ENCODE measurements at places on chromosomes 2 and 18. TPM values are rescaled to one million over a fixed set of nuclear protein-coding genes. Genes with fewer than 3 reads are reported as not detected.

Gene NAT8
- total RNA-seq: 3.8 TPM

Gene ABCG8
- total RNA-seq: 4.7 TPM

Gene IL36B
- total RNA-seq: not detected

Gene COPS7B
- 15.9 TPM for total RNA-seq

GRCh38 chr18:37666991-37667390, 101.4 kb upstream of the CELF4 start:
- no peak for DNase-seq

DNA sequence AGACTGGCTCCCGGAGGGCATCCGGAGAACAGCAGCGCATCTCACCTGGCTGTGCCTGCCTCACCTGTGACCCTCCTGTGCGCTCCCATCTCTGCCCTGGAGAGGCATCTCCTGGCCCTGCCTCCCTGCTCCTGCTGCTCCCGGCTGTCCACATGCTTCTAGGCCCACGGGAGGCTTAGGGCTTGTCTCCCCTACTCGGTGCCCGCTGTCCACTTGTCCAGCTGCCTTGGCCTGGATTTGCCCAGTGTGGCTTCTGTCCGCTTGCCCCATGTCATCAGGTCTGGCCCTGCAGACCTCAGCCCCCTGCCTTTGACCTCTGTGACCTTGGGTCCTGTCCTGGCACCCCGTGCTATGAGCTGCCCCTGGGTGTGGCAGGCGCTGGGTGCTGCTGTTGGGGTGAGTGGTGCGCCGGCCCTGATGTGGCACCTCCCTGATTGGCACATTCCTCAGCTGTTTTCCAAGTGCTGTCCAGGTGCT, 4.5 kb downstream of the BOK start:
- no peak for DNase-seq

- DNase-seq: no peak
These were observed 29.2 kb upstream of the OTOF start for GRCh38 chr2:26507088-26507487.

DNA sequence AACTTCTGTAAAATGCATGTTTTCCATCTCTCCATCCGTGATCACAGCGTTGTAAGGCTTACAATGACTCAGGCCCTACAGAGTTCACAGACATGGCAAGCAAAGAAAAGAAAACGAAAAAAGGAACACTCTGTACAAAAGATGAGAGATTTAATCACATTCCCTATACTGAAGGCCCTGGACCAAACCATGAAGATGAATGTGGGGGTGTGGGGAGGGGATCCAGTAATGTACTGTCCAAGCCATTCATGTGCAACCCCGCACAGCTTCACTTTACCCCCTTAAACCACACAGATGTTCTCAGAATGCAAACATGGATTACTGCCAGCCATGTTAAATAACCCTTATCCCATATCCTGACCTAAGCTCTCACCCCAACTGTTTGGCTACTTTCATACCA, 391.1 kb downstream of the NCKAP5 start:
- no peak for DNase-seq

- DNase-seq: no peak
These were observed 862.9 kb upstream of the ACVR2A start for GRCh38 chr2:146981921-146982320.

GRCh38 chr2:216302981-216303676, 69.2 kb downstream of the MARCHF4 start:
- no peak for DNase-seq

- no peak for DNase-seq
These were observed 6.2 kb downstream of the INSIG2 start for GRCh38 chr2:118094503-118094902.

- DNase-seq: peak; percentile 21
These were observed 7.7 kb upstream of the KCNE4 start for GRCh38 chr2:223044092-223044836.

GRCh38 chr18:48942086-48942485, 8.7 kb downstream of the SMAD7 start:
- DNase-seq: no peak

- DNase-seq: no peak
These were observed 133.9 kb downstream of the GFPT1 start for GRCh38 chr2:69253112-69253511.

GRCh38 chr2:236160366-236161081, 7.7 kb downstream of the GBX2 start:
- no peak for DNase-seq

GRCh38 chr2:226050822-226051221, 651.3 kb downstream of the NYAP2 start:
- no peak for DNase-seq
